ENCODE measurements at places on chromosomes 6 and 20. TPM values are rescaled to one million over a fixed set of nuclear protein-coding genes. Genes with fewer than 3 reads are reported as not detected.

The ANKEF1 gene
- total RNA-seq = 13.1 TPM

DNA sequence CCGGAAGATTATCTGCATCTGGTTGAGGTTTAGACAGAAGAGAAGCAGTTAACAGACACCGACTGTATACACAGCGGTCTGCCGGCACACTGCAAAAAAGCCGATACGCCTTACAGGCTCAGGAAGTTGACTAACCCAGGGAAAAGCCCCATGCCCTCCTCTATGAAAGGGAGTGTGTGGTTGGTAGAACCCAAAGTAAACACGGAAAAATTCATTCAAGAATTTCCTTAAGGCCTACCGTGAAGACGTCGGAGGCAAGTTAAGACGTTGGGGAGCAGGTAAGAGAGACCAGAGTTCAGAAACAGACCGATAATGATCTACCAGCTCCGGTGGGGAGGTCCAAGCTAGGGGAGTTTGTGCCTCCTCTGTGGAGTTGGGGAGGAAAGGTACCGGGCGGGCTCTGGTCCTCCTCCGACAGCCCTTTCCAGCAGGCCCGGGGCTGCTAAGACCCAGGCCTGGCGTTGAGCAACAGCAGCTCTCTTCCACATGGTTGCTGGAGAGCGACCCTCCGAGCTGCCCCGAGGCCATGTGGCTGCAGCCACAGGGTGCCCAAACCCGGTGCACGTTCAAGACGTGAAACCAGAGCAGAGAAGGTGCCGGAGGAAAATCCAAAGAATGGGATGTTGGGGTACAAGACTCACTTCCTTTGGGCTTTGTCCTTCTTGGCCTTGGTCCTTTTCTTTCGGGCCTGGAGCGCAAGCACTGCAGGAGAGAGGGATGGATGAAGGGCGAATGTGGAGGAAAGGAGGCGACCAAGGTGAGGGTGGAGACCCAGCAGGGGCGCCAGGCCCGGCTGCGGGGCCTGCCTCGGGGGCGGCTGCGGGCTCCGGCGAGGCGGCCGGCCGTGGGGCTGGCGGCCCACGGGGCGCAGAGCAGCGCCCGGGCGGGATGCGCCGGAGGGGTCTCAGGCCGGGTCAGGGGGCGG is 809 bp downstream of the SRPK1 start:
- peak; percentile 81 for DNase-seq

GRCh38 chr20:768426-768978 is at the start of gene SLC52A3:
TSS of gene SLC52A3 (minus strand) at chr20:768500. CDS start at chr20:765774, 2,726 bp downstream.
- DNase-seq = peak; percentile 90

DNA sequence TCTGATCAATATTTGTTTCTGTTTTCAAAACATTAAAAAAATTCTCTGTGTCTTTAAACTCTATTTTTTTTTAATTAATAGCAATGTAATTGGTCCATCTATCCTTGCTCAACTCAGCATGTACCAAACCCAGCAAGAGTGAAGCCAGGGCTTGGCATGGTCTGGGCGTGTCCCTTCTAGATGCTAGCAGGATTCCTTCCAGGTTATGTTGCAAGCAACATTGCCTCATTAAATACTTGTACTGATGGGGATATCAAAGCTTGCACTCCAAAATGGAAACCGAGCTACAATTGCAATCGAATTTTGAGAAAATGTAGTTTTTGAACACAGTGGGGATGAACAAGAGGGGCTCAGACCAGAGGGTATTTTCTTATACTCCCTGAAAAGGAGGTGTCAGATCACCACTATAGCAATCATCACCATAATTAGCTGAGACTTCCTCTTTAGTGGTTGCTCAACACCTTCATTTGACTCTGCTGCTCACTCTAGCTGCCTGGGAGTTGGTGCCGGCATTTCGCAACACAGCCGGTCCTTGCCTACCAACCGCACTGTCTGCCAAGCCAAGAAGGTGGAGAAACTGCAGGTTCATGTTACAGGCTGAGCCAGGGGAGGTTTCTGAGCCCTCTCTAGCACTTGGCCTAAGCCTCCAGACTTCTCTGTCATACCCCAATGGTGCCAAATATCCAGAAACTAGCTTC is 67.8 kb upstream of the RALGAPA2 start:
- DNase-seq = peak; percentile 62

The SCRT2 gene
- total RNA-seq = not detected

GRCh38 chr6:2688401-2689064 is 62.2 kb downstream of the MYLK4 start:
- no peak for DNase-seq

DNA sequence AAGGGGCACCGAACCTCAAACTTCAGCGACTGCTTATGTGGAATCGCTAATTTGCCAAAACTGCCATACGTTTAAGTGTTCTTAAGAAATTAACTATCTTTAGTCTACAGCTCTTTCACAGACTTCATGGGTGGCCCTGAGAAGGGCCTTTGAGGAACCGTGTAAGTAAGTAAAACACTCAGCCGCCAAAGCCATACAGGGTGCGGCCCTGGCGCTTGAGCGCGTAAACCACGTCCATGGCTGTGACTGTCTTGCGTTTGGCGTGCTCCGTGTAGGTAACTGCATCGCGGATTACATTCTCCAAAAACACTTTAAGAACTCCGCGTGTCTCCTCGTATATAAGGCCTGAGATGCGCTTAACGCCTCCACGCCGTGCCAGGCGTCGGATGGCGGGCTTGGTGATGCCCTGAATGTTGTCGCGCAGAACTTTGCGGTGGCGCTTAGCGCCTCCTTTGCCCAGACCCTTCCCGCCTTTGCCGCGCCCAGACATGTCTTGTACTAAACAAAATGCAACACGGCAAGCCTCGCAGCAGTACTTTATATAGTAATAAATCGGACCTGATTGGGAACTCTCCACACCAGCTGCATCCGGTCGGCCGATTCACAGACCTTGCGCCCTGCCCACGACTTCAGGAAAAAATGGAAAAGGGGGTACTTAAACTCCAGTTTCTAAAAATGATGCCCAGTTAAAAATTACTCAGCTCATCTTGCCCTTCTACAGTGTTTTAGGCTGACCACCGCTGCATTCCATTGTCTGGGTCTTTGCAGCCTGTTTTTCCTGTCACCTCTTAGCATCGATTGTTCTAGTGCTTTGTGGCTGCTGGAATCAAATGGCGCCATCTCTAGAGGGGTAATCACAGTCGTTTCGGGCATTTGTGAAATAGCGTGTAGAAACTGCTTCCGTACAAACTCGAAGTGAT is 38.9 kb downstream of the OR2B2 start:
- DNase-seq = peak; percentile 84

DNA sequence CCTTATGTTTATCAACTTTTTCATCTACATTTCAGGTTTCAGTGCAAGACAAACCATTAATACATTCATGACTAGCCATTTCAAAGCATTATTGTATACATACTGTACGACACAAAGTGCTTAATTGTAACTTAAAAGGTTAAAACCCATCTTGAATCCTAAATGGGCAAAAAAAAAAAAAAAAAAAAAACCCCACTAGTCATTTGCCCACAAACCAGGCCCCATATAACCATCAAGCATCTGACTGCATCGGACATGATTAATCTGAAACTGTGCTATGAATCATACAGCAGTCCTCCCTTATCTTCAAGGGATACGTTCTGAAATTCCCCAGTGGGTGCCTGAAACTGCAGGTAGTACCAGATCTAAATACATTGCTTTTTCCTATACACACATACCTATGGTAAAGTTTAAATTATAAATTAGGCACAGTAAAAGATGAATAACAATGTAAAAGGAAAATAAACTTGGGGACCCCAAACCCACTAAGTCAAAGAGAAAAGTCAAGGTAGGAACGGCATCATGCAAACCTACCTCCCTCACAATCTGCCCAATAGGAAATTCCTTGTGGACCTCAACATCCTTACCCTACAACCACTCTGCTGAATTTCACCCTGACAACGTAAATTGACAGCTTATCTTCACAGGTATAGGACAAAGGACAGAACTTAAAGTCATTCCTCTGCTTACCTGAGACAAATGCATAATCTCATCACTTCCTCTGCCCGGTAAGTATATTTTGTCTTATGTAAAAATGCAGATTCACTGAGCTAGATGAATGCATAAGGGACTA is 14.3 kb downstream of the B4GALT5 start:
- DNase-seq = no peak

DNA sequence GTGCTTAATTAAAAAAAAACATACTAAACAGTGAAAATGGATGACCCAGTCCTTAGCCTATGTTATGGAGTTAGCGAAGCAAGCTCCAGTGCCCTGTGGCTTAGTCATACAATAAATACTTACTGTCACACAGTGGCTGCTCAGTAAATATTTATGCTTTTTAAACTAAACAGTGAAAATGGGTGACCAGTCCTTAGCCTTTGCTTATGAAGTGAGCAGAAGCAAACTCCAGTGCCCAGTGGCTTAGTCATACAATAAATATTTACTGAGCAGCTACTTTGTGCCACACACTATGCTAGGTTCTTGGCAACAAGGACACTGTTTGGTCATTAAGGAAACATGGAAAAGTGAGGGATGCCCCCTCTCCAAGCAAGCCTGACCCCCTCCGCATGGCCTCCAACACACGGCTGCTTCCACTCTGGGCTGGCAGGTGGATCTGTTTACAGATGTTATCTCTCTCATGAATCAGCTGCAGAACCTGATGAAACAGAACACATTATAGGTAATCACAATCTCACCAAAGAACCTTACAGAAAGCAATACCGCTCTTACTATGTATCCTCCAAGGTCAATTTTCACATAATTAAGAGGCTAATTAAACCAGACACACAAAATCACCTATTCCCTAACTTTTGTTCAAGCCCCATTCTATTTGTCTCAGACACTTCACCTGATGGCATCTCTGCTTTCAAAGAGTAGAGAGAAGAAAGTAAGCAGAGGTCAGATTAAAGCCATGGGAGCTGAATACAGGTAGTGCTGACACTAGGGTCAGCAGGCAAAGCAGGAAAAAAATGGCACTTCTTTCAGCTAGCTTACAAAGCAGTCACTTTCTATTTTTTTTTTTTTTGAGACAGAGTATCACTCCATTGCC is 27.3 kb downstream of the CDK5RAP1 start:
- DNase-seq = no peak

DNA sequence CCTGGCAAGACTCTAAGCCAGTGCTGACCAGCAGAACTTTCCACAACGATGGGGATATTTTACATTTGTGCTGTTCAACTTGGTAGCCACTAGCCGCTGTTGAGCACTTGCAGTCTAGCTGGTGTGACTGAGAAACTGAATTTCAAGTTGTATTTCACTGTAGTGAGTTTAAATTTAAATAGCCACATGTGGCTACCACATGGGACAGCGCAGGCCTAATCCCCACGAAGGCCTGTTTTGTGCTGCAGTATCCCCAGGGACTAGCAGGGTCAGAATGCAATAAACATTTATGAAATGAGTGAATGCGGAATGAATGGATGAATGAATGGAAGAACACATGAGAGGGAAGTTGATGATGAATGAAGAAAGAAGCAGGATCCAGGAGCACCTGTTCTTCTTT is 115.8 kb downstream of the TRERF1 start:
- no peak for DNase-seq

DNA sequence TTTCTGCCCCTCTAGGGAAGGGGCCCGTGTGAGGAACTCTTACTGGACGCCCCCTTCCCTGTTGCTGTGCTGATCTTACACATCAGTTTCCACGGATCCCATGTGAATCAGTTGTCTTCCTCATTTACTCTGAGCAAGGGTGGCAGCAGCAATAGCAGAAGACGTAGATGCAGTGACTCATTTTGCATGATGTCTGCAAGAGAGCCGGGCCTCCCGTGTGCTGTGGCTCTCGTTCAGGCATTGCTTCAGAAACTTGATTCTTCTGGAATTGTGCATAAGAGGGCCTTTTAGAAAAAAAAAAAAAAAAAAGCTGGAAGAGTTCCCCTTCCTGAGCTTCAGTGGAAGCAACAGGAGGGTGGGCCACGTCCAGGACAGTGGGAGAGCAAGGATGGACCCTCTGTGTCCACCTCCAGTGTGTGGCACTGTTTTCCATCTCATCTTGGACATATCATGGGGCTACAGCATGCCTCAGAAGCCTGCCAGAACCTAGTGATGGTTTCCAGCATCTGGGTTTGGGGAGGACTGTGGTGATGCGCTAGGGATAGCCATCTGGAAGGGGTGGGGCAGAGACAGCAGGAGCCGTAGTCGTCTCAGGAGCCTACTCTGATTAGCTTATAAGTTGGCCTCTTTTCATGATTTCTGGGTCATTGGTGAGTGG is 62.1 kb downstream of the FOXO3 start:
- DNase-seq = no peak

- DNase-seq = no peak
Observed at GRCh38 chr20:19815553-19815991, 57.5 kb downstream of the RIN2 start.

- no peak for DNase-seq
Observed at GRCh38 chr6:105058846-105059245, 101.9 kb downstream of the LIN28B start.

DNA sequence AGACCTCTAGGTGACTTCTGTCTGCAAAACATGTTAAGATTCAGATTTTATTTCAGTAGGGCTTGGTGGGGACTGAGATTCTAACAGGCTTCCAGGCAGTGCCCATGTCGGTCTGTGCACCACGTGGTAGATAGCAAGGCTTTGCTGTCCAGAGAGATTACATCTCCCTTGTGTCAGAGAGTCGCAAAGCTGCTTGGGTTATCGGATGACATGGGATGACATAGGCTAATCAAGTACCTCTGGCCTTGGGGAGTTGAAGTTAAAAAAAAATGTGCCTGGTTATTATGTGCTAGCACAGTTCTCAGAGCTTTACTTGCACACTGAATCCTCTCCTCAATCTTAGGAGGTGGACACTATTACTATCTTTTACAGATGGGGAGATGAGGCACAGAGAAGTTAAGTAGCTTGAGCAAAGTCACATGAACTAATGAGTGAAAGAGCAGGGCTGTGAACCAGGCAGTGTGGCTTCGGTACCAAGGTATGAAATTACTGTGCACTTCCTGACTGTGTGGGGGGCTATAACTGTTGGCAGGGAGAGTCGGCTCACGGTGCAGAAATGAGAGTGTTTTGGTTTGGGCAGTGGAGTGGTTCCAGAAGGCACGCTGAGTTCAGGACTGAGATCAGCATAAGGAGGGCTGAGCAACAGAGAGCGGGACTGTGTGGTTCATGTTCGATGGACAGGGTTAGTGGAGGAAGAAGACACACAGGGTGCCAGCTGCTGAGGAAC is 41.1 kb downstream of the FARS2 start:
- DNase-seq = no peak

- peak; percentile 64 for DNase-seq
Observed at GRCh38 chr6:53805016-53805415, 10.2 kb downstream of the LRRC1 start.

The HSPA1L gene
- 0.87 TPM for total RNA-seq

The AVP gene
- not detected for total RNA-seq

DNA sequence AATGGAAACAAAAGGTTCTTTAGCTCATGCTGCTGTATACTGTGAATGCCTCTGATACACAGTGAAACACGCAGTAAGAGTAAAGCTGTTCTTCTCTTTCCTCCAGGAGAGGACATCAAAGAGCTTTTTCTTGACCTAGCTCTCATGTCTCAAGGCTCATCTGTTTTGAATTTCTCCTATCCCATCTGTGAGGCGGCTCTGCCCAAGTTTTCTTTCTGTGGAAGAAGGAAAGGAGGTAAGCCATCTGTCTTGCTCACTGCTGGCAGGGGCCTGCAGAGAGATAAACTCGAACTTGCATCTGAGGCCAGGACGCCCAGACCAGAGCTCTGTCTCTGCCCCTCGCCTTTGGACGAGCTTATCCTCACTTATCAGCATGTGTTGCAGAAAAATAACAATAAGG is 37.7 kb downstream of the LY86 start:
- DNase-seq = no peak

- peak; percentile 78 for DNase-seq
Observed at GRCh38 chr6:89239338-89239737, 22.2 kb upstream of the GABRR1 start.

All from endodermal cell (in vitro differentiated cells).